ENCODE measurements at places on chromosomes 4 and X.

DNA sequence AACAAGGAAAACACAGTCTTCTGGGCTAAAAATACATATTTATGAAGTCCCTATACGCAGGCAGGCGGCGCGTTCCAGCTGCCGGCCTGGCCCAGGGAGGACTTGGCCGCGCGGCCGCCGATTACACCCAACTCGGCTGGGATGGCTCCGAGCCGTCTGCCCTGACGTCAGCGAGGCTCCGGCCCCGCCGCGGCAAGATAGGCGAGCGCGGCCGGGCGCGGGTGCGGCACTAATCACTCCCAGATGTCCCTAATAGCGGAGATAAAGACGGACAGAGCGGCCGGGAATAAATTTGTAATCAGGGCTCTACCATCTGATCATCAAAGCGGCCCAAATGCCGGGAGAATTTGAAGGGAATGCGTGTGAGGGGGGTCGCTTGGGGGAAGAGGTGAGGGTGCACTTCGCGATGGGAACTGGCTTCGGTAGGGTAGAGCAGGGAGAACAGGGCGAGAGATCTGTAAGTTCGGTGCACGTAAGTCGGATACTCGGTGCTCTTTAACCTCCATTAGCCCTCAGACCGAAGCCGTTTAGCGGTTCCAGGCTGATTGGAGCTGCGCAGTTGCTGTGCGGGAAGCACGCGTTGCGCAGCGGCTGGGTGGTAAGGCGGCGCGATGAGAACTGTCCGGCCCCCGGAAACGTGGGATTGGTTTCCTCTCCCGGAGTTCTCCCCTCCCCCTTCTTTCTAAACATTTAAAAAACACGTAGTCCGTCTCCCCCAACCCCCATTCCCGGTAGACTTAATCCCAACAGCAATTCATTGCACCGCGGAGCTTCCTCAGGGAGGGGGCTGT is 7.7 kb downstream of the HAND2 start:
- no peak for DNase-seq

DNA sequence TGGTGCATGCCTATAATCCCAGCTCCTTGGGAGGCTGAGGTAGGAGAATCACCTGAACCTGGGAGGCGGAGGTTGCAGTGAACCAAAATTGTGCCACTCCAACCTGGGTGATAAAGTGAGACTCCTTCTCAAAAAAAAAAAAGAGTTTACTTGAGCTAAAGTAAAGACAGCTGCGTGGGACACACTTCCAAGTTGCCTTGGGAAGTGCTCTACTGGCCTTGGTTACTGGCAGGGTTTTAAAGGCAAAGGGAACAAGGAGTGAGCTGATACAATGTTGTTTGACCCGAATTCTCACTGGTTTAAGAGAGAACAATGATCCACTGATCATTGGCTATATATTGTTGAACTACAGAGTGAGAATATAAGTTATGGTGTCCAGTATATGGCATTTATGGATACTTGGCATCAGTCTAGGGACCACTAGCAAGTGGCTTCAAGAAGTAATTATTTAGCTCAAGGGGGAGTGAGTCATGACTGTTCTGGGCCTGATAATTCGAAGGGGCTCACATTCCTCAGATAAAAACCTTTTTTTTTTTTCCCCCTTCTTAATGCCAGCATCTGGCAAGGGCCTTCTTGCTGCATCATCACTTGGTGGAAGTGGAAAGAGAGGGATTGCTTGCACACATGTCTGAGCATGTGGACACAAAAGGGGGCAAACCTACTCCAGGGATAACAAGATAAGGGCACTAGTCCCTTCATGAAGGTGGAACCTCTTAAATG is 32.3 kb downstream of the GRK4 start:
- no peak for DNase-seq

DNA sequence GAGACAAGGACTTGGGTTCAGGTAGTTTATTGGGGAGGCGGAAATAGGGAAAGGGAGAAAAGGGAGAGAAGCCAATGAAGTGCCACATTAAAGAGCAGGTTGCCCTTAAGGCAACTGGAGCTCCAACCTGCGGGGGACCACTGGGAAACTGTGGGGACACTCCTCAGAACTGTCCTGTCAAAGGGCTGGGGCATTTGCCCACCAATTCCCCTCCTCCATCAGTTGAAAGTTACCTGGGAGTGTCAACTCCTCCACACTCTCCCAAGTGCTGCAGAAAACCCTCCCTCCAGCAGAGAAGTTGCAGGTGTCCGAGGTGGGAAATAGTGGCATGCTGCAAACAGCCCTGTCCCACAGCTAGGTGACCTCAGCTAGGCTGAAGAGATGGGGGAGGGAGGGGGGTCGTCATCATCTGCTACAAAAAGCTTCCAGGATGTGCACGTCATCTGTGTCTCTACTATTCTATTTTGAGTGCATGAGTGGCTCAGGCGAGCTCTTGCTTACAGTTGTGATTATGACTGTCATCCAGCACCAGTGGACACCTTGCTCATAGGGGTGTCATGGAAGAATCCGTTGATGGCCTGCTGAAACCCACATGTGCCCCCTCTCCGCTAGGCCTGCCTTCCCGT is 41.5 kb upstream of the XPNPEP2 start:
- no peak for DNase-seq

DNA sequence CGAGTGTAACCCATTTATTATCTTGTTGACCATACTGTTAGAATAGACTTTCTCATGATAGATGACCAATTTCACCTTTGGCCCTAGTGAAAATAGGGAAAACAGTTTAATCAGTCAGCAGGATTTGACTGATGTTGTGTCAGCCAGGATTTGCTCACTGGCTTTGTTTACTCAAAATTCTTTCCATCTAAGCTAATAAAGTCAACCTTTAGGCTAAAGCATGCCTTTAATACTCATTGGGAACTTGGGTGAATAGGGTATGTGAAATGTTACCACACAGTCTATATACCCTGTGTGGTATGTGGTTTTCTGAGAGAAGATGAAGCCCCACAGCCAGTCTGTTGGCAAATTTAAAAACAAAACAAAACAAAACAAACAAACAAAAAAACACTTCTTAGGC is 18.7 kb upstream of the SPANXB1 start:
- DNase-seq = no peak

GRCh38 chrX:133953785-133954355 is 31.5 kb downstream of the GPC3 start:
- no peak for DNase-seq

DNA sequence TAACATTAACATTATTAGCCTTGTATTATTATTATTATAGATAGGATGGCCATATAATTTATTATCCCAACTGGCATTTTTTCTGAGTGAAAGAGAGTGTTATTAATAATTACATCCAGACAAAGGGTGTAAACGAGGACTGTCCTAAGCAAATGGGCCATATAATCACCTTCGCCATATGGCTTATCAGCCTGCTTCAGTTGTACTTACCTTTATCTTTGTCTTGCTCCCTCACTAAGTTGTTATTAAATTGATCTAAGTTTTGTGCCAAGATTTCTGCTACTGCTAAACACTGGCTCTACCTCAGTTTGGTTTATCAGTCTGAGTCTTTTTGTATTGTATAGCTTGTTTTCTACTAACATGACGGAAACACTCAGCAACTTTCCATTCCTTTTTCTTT is 76.9 kb downstream of the STIM2 start:
- DNase-seq = no peak

- DNase-seq = no peak
Observed at GRCh38 chr4:99645638-99646037, 12.0 kb downstream of the C4orf54 start.

DNA sequence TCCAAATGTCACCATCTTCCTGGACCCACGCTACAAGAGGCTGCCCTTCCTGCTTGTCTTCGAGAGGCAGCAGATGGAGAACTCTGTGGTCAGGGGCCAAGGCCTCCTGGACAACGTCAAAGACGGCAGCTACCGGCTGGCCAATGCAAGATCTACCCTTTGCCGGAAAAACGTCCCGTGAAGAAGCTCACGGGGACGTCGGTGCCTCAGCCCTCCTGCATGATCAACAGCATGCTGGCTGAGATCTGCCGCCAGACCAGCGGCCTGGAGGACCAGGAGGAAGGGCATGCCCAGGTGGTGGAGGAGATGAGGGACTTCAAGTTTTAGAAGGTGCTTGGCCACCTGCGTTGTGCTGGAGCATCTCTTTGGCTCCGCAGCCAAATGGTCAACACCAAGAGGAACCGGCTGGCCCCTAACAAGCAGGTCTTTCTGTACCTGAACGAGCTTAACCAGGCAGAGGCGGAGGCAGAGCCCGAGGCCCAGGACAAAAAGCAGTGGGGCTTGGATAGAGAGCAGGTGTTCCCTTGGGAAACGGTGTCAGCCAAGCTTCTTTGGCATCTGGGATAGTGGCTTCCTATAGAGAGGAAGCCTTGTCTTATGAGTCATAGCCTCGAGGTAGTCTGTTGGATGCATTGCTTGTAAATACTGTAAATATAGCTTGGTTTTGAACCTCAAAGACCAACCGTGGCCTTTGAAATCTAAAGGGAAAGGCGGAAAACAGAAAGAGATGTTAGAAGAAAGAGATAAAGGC is 94.8 kb upstream of the ELOVL6 start:
- no peak for DNase-seq

GRCh38 chr4:186067757-186068385 is 1.1 kb upstream of the TLR3 start:
- DNase-seq = peak; percentile 25

DNA sequence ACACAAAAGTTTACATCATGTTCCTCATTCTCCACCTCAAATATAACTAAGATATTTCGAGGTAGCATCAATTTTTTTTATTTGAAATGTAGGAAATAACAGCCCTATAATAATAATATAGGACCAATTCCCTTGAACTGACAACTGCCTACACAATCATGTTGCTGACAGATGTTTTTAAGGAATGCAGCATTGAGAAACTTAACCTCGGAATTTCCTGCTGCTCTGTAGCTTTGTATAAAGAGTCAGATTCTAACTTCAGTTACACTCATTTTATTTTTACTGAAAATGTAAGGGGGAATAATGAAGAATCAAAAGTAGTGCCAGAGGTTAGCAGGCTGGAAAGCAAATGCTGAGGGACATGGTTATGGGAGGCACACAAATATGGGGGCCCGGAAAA is 235.8 kb downstream of the RBMX2 start:
- DNase-seq = no peak
